WTC11 (cell line): ENCODE measurements at places on chromosomes 3 and 15.

DNA sequence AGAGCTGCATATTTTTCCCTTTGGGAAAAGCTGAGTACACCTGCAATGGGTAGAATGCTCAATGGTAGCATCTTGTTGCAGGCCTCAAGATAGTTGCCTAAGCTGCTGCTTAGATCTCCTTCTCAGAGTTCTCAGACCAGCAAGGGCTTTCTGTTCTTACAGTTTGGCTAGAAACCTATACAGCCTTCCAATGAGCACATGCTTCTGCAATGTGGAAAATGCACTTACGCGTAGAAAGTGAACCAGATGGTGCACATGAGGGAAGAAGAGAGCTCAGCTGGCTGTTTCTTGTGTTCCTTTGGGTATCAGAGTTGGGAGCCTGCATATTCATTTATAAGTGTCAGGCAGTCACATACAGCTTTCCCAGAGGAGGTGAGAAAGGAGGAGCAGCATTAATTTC lies 136.4 kb downstream of the B3GALNT1 start:
- H3K4me1 ChIP-seq = peaks cover 17% of the 10 kb centered on the region
- H3K27ac ChIP-seq = no peak overlapping the region
- H3K36me3 ChIP-seq = peaks cover 15% of the 10 kb centered on the region; the same call in 1 of the 2 replicates

DNA sequence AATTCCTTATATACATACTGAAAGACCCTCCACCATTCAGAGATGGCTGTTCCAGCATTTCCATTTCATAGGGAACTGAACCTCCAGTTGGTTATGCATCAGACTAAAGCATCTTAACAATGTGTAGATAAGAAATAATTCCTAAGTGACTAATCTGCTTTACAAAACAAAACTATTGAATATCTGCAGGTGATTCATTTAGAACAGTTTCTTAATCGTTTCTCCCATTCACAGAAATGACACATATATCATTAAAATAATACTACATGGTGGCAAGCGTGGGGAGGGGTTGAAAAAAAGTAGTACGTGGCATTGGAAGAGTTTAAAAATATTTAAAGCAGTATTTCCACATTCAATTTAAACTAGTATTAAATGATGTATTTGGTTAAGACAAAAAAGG lies 19.5 kb downstream of the COPS2 start:
- DNase-seq = no peak
- peaks cover 43% of the 10 kb centered on the region for H3K36me3 ChIP-seq
- H3K4me3 ChIP-seq = no peak overlapping the region
- H3K27ac ChIP-seq = no peak overlapping the region
- no peaks in the 10 kb centered on the region for H3K27me3 ChIP-seq

GRCh38 chr15:23851921-23852320 lies 164.8 kb upstream of the NDN start:
- DNase-seq = no peak
- no peak overlapping the region for H3K27ac ChIP-seq
- H3K4me1 ChIP-seq = peaks cover 13% of the 10 kb centered on the region
- H3K27me3 ChIP-seq = peaks cover 3% of the 10 kb centered on the region; the same call in 1 of the 2 replicates
- H3K4me3 ChIP-seq = no peak overlapping the region
- peaks cover 23% of the 10 kb centered on the region for H3K36me3 ChIP-seq

DNA sequence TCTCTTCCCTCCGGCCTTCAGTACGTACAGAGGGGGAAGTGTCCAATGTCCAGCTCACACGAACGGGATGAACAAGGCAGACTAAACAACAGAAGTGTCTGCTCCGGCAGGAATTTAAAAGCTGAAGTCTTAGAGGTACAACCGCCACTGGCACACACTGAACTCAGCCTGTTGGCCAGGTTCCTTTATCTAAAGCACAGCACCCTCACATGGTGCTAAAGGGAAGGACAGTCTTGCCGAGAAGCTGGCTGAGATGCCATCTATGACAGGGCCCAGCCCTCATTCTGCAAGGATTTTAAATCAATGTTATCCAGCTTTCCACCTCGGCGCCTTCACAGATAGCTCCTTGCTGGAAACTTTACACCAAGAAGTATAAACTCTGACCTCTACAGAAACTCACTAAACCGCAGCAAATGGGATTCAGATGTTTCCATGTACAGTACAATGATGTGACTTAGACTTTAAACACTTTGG lies 2.8 kb downstream of the ADAMTS17 start:
- H3K4me1 ChIP-seq = peaks cover 35% of the 10 kb centered on the region
- peak; percentile 61 for DNase-seq
- H3K36me3 ChIP-seq = no peaks in the 10 kb centered on the region; the same call in 1 of the 2 replicates

GRCh38 chr3:185852635-185853034 lies 27.8 kb upstream of the IGF2BP2 start:
- no peaks in the 10 kb centered on the region; the same call in 1 of the 2 replicates for H3K27me3 ChIP-seq
- H3K27ac ChIP-seq = no peak overlapping the region
- peaks cover 13% of the 10 kb centered on the region for H3K36me3 ChIP-seq
- H3K4me3 ChIP-seq = no peak overlapping the region
- DNase-seq = no peak

GRCh38 chr3:84959470-84960271 lies 882 bp downstream of the CADM2 start:
- H3K4me1 ChIP-seq = peaks cover 51% of the 10 kb centered on the region
- peak overlapping the region; percentile 99 for H3K4me3 ChIP-seq
- H3K27ac ChIP-seq = peak overlapping the region; percentile 91
- H3K36me3 ChIP-seq = no peaks in the 10 kb centered on the region
- DNase-seq = peak; percentile 71

DNA sequence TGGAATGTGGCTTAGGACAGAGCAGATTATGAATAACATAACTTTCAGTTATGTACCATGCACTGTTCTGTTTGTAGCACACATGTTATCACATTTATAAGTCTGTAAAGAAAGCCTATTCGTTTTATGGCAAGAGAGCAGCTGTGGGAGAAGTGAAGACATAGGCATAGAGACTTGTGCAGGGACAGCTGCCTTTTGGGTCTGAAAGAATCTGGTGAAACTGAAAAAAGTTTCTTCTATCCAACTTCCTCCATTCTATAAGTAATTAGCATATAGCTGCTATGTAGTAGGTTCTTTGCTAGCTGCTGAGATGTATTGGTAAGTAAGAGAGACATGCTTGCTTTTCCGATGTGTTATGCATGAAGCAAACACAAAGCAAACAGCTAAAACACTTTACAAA lies 1095.4 kb upstream of the CADM2 start:
- no peak overlapping the region for H3K4me3 ChIP-seq
- H3K36me3 ChIP-seq = no peaks in the 10 kb centered on the region
- no peak overlapping the region for H3K27ac ChIP-seq
- H3K27me3 ChIP-seq = no peaks in the 10 kb centered on the region
- no peaks in the 10 kb centered on the region for H3K4me1 ChIP-seq
- DNase-seq = no peak

GRCh38 chr3:8668216-8668615 lies 23.6 kb upstream of the SSUH2 start:
- H3K27ac ChIP-seq = no peak overlapping the region
- H3K4me1 ChIP-seq = no peaks in the 10 kb centered on the region; the same call in none of the 2 replicates
- H3K4me3 ChIP-seq = no peak overlapping the region
- H3K36me3 ChIP-seq = no peaks in the 10 kb centered on the region
- no peak for DNase-seq
- H3K27me3 ChIP-seq = peaks cover 31% of the 10 kb centered on the region

GRCh38 chr3:190554197-190554596 lies 40.3 kb downstream of the IL1RAP start:
- peaks cover 41% of the 10 kb centered on the region for H3K4me1 ChIP-seq
- H3K36me3 ChIP-seq = peaks cover 25% of the 10 kb centered on the region
- DNase-seq = peak; percentile 52
- no peaks in the 10 kb centered on the region; the same call in 1 of the 2 replicates for H3K27me3 ChIP-seq

DNA sequence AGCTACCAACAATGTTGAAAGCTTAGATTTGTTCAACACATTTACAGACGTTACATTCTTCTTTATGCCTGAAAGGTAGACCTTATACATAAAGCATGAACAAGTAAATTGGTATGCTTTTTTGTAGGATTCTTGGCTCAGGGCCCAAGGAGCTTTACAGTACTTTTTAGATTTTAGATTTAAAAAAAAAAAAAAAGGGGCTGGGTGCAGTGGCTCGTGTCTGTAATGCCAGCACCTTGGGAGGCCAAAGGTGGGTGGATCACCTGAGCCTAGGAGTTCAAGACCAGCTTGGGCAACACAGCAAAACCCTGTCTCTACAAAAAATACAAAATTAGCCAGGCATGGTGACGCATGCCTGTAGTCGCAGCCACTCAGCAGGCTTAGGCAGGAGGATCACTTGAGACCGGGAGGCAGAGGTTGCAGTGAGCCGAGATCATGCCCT lies 39.7 kb downstream of the MEF2A start:
- H3K27ac ChIP-seq = peak overlapping the region; percentile 90
- peaks cover 67% of the 10 kb centered on the region for H3K4me1 ChIP-seq
- no peak overlapping the region for H3K4me3 ChIP-seq
- no peaks in the 10 kb centered on the region for H3K27me3 ChIP-seq
- no peak for DNase-seq
- peaks cover 7% of the 10 kb centered on the region for H3K36me3 ChIP-seq

- no peaks in the 10 kb centered on the region for H3K27me3 ChIP-seq
- no peak overlapping the region for H3K4me3 ChIP-seq
- no peaks in the 10 kb centered on the region for H3K36me3 ChIP-seq
- peaks cover 74% of the 10 kb centered on the region for H3K4me1 ChIP-seq
- H3K27ac ChIP-seq = peak overlapping the region; percentile 96
Measured at GRCh38 chr15:92163641-92164040, 230.0 kb upstream of the ST8SIA2 start.

GRCh38 chr3:30199096-30199759 lies 407.2 kb upstream of the TGFBR2 start:
- no peaks in the 10 kb centered on the region for H3K27me3 ChIP-seq
- H3K36me3 ChIP-seq = no peaks in the 10 kb centered on the region
- no peak overlapping the region for H3K4me3 ChIP-seq
- H3K4me1 ChIP-seq = peaks cover 10% of the 10 kb centered on the region
- DNase-seq = peak; percentile 62
- H3K27ac ChIP-seq = no peak overlapping the region

DNA sequence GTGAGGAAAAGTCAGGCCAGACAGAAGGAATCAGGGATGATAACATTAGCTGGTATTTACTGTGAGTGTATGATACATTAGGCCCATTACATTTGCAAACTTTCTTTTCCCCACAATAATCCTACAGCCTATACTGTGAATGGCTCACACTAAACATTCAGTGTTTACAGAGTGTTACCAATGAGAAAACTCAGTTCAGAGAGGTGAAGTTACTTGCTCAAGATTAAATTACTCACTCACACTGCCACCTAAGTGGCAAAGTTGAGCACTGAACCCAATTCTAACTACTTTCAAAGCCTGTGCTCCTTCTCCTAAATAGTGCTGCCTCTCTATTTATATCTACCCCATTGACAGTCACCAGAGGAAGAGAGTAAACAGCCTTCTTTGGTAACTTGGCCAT lies 8.5 kb downstream of the XPC start:
- no peak for DNase-seq
- no peaks in the 10 kb centered on the region for H3K4me1 ChIP-seq
- H3K27ac ChIP-seq = no peak overlapping the region
- no peaks in the 10 kb centered on the region for H3K27me3 ChIP-seq
- no peak overlapping the region for H3K4me3 ChIP-seq

DNA sequence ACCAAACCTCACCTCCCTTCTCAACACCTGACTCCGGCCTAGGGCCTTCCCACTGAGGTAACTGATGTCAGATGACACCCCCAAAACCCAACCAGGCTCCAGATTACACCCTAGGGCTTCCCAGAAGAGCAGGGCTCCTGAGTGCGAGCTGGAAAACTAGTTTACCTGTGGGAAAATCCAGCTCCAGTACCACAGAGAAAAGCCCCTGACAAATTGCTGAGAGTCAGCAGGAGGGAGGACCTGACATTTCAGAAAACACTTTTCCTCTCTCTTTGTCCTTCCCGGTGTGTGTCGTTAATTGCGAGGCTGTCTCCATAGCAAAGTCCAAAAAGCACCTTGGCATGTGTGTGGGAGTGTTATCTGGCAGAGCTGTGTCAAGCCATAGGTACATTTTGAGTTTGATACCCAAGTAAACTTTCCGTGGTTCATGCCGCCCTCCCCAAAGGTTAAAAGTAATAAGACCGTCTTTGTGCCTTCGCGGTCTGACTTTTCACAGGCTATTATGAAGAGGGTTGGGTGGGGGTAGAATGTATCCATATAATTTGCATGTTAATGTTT lies 79.8 kb upstream of the FNDC3B start:
- no peaks in the 10 kb centered on the region for H3K36me3 ChIP-seq
- DNase-seq = no peak
- no peaks in the 10 kb centered on the region for H3K27me3 ChIP-seq
- no peak overlapping the region for H3K27ac ChIP-seq
- H3K4me1 ChIP-seq = peaks cover 34% of the 10 kb centered on the region

- no peaks in the 10 kb centered on the region for H3K36me3 ChIP-seq
- H3K27me3 ChIP-seq = no peaks in the 10 kb centered on the region
- H3K27ac ChIP-seq = no peak overlapping the region
- DNase-seq = no peak
- no peak overlapping the region for H3K4me3 ChIP-seq
- H3K4me1 ChIP-seq = peaks cover 6% of the 10 kb centered on the region
Measured at GRCh38 chr15:39357480-39358268, 223.2 kb upstream of the THBS1 start.

DNA sequence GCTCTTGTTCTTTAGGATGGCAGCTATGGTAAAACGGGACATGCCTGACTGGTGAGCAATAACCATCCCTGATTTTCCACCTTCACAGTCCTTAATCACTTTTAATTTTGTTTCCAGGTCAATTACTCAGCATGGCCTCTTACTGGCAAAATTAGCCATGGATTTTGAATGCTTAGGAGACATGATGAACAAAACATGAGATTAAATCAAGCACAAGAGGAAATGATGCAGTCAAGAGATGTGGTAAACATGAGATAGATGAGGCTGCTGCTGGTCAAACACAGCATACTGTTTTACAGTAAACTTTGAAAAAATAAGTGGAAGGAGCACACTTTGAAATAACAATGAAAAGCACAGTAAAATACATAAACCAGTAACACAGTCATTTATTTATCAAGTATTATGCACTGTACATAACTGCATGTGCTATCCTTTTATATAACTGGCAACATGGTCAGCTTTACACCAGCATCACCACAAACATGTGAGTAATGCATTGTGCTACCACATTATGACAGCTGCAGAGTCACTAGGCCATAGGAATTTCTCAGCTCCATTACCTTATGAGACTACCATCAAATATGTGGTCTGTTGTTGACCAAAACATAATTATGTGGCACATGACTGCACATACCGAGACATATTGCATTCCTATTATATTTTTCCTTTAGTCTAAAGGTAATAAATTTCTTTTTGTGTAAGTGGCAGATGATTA lies 30.1 kb upstream of the ZNF502 start:
- peaks cover 42% of the 10 kb centered on the region for H3K36me3 ChIP-seq
- H3K4me3 ChIP-seq = no peak overlapping the region
- H3K27ac ChIP-seq = no peak overlapping the region
- no peak for DNase-seq
- H3K4me1 ChIP-seq = peaks cover 5% of the 10 kb centered on the region

GRCh38 chr15:83854950-83855707 lies 201.2 kb downstream of the ADAMTSL3 start:
- H3K27me3 ChIP-seq = no peaks in the 10 kb centered on the region
- H3K27ac ChIP-seq = no peak overlapping the region
- H3K36me3 ChIP-seq = peaks cover 4% of the 10 kb centered on the region
- no peak for DNase-seq

DNA sequence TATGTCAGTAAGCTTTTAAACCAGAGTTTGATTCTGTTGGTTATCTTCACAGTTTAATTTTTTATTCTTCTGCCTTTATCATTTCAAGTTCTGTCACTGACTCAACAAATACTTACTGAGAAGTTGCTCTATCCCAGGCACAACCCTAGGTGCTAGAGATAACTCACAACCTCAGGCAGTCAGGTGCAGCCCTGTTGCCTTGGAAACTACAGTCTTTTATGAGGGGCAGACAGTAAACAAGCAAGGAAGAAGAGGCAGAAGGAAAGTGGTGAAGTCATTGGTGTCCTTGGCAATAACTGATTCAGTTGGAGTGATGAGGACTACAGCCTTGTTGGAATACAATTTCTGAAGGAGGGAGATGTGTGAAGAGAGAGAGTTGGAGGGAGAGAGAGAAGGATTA lies 142.1 kb upstream of the LRTM1 start:
- no peak for DNase-seq
- H3K4me1 ChIP-seq = no peaks in the 10 kb centered on the region
- no peaks in the 10 kb centered on the region for H3K36me3 ChIP-seq
